ENCODE measurements at places on chromosomes 2 and 18.
A peak's percentile ranks its signal among the peaks of the same experiment; 100 is the strongest.

GRCh38 chr2:84991404-84992160, 20.6 kb downstream of the KCMF1 start:
- peak; percentile 82 for DNase-seq

DNA sequence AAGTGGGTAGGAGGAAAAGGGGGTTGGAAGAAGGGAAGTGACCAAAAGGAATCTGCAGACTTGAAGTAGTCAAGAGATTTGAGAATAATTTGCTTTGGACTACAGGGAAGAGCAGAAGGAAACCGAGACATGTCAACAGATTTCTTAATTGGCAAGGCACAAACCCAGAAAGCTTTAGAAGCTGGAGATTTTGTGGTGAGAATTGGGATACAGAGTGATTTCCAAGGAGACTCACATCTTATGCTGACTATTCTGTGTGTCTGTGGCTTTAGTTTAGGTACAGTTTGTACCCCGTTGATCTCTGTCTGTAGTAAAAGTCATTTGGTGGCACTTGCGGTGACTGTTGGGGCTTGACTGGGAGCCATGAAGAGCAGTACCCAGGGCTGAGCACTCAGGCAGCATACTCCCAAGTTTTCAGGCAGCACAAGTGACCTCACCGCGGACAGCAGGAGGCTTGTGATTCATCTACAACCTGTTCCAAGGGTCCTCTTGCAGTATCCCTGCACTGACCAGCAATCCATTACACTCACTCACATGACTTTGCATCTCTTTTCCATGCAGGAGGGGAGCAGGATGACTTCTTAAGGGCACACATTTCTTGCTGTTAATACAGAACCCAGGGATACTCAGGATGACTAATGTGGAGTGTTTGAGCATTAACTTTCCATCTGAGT, 97.1 kb upstream of the TNP1 start:
- no peak for DNase-seq

DNA sequence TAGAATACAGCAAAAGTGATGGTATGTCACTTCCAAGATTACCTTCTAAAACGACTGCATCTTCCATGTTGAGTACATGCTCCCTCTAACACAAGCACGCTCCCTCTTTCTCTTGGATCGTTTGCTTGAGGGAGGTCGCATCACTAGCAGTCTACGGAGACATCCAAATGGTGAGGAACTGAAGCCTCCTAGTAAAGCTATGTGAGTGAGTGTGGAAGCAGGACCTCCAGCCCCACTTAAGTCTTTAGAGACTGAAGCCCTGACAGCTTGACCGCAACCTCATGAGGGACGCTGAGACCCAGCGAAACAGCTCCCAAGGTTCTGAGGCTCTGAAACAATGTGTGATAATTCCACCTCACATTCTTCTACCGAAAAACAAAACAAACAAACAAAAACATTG, 486.7 kb upstream of the GCFC2 start:
- no peak for DNase-seq

GRCh38 chr2:181235683-181236459, 221.3 kb upstream of the ITGA4 start:
- DNase-seq: no peak

DNA sequence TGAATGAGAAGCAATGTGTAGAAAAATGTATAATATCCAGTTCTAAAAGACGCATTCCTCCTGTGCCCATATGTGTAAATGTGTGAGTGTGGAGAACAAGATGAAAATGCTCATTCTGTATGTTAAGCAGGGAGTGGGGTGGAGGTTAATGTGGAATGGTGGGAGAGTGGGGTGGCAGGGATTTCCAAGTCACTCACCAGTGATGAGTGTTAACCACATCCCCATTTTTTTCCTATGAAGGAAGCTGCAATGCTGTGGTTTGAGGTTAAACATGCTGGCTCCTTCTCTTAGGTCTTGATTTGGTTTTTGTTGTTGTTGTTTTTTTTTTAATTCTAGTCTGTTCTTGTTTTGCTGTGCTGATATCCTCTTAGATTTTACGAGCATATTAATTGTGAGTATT, 169.4 kb downstream of the NEDD4L start:
- DNase-seq: peak; percentile 89

GRCh38 chr2:149056541-149057255, 18.2 kb downstream of the LYPD6B start:
- no peak for DNase-seq

DNA sequence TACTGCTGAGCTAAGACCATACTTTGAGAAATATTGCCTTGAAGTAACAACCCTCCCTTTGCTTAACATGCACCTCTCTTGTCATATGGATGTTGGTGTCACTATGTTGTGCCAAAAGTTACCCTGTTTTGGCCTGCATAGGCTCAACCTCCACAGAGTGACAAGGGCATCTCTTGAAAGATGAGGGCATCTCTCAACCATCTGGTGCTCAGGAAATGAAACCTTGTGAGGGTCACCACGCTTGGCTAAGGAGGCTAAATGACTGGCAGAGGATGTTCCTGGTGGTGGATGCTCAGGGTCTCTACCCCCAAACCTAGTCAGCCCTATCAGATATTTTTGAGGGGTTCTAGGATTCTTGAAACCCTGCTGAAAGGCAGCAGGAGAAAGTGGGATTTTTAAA, 2.3 kb downstream of the LHCGR start:
- no peak for DNase-seq

DNA sequence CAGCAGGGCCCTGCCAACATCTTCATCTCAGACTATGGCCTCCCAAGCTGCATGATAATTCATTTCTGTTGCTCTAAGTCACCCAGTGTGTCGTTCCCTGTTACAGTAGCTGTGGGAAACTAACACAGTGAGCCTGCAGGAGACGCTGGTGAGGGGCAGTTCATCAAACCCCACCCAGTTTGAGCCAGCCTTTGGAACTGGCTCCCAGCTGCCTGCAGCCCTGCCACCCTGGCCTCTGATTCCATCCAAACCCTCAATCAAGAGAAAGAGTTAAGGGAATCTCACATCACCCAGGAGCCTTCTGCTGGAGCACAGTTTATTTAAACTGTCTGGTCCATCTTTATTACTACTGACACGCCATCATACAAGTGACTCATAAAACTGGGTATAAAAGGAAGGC, 64.9 kb upstream of the ZCCHC2 start:
- DNase-seq: no peak

GRCh38 chr18:48342125-48342524, 67.1 kb downstream of the ZBTB7C start:
- DNase-seq: no peak

- peak; percentile 45 for DNase-seq
These were observed 62.2 kb downstream of the KIAA2012 start for GRCh38 chr2:202135091-202135874.

GRCh38 chr2:3046170-3046865, 331.3 kb downstream of the EIPR1 start:
- no peak for DNase-seq

DNA sequence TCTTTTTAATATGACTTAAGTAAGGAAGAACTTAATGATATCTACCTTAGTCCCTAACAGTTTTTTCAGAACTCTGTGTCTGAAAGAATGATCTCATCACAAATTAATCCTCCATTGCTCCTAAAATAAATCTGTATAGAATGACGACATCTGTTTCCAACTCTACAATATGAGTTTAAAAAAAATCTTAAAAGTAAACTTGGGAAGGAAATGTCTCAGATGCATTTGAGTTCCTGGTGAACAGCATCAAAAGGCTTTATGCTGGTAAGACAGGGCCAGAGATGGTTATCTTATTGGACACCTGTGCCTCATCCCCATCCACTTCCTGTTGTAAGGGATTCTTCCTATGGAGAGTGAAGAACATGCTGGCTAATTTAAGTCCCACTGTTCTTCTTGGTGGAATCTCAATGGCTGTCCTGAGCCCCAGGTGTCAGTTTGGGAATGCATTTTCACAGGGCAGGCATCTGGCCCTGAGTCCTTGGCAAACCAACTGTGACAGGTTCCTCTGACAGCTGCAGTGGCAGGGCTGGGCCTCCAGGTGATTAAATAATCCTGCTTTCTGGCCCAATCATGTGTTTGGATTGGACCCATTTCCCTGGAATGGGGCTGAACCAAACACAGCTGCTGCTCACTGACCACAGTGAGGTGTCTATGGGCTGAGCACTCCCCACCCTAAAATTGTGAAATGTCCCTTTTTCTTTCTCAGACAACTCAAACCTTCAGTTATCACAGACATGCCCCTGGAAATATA, 12.9 kb upstream of the NCKAP5 start:
- peak; percentile 27 for DNase-seq

DNA sequence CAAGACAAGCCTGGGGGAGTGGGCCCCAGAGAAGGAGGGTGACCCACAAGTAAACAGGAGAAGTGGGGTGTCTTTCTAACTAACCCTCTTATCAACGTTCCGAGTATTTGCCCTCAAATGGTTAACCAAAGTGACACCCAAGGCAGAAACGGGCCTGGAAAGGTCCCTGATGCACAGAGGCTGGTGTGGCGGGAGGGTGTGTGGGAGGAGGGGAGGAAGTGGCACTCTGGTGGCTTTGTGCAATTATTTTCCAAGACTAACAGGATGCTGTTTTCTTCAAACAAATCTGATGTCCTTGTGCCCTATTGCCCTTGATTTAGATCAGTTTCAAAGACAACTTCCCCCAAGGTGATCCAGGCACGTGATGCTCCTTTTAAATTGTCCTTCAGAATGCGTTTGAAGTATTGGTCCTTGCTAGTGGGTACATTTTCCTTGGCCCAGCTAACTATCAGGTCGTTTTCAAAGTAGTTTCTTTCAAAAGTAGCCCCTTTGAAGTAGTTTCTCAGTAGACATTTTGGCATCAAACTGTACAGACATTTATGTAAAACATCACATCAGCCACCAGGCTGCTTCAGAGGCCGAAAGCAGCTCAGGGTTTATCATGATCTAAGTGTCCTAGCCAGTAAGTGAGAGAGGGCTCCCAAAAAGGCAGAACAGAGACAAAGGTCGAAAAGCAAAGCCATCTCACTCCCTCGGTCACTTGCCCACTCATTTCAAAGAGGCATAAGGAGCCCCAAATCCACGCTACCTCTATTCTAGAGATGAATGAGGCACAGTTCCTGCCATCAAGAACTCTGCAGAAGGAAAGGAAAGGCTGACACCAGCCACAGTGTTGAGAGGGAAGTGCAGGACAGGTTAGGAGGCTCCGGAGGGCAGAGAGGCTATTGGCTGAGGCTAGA, 371.1 kb upstream of the ID2 start:
- no peak for DNase-seq

DNA sequence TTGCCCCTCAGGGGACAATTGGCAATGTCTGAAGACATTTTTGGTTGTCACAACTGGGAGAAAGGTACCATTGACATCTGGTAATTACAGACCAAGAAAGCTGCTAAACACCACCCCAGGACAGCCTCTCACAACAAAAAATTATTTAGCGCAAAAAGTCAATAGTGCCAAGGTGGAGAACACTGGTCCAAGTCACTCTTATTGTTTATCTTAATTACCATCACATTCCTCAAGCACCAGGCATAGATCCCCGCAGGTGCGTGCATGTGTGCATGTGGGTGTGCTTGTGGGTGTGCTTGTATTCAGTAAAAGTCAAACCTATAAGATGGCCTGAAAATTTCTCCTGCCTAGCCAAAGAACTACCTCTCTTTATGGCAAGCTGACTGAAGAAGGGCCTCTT, 74.9 kb upstream of the WDR75 start:
- no peak for DNase-seq

DNA sequence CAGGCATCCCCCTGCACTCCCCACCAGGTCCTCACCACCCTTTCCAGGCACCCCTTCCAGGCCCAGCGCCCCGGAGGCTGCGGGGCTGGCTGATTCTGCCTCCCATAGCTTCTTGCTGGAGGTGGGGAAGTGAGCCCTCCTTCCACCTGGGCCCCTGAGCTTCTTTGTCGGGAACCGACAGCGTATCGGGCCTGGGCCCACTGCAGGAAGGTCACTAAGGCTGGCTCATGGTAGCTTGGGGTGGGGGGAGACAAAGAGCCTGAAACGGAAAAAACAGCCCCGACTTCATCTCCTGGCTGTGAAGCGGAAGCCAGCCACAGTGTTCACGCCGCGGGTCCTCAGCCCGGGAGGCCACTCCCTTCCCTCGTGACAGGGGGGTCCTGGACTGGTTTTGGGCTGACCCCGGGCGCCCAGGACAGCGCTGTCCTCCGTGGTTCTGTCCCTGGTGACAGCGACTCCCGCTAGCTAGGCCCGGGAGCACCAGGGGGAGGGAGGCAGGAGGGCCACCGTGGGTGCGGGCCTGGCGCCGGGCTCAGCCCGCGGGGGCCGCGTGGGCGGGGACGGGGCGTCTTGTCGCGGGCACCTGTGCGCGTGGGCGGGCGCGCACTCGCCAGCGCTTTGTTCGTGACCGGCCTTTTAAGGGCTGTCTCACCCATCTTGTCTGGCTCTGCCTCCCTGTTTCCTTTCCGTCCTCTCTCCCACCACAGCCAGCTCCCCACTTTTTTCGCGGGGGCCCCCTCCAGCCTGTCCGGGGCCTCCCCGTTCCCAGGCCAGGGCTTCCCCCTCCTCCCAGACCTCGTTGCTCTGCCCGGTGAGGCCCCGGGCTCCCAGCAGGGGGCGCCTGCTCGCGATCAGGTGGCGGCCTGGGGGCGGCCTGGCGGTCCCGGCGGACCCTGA, 64.9 kb downstream of the DNMT3A start:
- DNase-seq: no peak

- no peak for DNase-seq
These were observed 4.6 kb downstream of the B3GNT7 start for GRCh38 chr2:231399853-231400680.

DNA sequence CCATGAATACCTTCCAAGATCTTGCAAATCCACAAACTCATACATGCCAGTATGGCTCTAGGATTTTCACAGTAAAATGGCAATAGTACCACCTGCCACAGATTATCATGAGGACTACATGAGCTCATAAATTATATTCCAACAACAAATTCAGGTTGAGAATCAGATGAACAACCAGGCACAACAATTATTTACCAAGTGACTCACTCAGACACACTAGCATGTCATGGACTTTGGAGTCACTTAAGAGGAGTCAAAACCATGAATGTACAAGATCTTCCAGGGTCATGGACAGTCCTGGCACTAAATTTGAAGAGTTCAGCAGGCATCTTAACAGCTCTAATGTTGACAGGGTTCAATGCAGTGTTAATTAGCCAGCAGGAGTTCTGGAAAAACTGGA, 34.4 kb upstream of the BZW1 start:
- no peak for DNase-seq

DNA sequence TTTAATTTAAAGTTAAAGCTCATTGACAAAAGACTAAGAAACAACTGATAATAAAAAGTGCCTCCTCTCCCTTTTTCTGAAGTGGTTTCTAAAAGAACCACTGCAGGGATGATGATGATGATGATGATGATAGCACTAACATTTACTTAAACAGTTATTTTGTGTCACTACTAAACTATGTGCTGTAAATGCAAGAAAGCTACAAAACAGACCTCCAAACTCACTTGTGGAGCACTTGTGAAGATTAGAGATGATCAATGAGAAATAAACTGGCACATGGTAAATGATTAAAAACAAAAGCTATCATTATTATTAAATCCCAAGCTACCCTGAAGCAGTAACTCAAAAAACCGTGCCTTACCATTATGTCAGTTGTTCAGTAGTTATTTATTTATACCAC, 88.7 kb downstream of the SLC8A1 start:
- no peak for DNase-seq

- no peak for DNase-seq
These were observed 1.9 kb upstream of the UXS1 start for GRCh38 chr2:106195981-106196380.
